ENCODE measurements at places on chromosomes 16 and 17.

DNA sequence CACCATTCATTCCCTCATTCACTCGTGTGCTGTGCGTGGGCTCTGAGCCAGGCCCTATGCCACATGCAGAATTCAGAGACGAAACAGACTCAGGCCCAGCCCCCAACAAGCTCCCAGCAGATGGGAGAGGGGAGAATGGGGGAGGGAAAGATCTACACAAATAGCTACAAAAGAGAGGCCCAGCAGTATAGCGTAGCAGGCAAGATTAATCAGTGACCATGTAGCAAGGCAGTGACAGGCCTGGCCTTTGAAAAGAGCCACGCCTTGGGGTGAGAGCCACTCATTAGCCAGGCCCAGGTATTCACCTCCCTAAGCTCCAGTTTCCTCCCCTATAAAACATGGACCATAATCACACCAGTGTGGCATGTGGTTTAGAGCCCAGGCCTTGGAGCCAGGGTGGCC is 16.4 kb upstream of the KRT19 start:
- DNase-seq: no peak

- no peak for DNase-seq
These were observed 18.4 kb upstream of the FBF1 start for GRCh38 chr17:75959051-75959838.

DNA sequence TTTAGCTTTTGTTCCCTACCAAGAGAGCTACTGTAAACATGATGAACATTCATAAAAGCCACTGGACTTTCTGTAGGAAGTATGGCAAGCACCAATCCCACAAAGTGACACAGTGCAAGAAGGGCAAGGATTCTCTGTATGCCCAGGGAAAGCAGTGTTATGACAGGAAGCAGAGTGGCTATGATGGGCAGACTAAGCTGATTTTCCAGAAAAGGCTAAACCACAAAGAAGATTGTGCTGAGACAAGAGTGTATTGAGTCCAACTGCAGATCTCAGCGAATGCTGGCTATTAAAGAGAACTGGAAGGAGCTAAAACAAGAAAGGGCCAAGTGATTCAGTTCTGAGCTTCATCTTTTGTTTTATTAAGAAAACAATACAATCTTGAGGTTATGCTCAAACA is 60.5 kb upstream of the EFCAB3 start:
- no peak for DNase-seq

DNA sequence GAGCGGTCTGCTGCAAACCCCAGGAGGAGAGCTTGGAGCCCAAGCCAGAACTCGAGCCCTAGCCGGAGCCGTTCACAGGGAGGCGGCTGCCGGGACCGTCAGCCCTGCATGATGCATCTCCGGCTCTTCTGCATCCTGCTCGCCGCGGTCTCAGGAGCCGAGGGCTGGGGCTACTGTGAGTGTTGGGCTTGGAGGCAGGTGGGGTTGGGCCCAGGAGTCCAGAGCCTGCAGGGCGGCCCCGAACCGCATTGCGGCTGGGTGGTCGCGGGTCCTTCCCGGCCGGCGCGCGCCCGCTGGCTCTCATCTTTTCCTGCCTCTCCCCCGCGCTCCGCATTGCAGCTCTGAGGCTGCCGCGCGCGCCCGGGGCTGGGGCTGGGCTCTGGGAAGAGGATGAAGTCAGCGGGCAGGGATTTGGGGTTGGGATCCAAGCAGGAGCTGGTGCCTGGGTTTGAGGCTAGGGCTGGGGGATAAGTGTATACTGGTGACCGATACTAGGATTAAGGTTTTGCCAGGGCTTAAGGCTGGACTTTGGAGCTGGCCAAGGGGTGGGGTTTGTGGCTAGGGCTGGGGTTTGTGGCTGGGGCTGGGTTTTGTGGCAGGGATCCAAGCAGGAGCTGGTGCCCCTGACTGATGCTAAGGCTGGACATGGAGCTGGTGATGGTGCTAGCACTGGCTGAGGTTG is 532 bp downstream of the CNTNAP1 start:
- no peak for DNase-seq

DNA sequence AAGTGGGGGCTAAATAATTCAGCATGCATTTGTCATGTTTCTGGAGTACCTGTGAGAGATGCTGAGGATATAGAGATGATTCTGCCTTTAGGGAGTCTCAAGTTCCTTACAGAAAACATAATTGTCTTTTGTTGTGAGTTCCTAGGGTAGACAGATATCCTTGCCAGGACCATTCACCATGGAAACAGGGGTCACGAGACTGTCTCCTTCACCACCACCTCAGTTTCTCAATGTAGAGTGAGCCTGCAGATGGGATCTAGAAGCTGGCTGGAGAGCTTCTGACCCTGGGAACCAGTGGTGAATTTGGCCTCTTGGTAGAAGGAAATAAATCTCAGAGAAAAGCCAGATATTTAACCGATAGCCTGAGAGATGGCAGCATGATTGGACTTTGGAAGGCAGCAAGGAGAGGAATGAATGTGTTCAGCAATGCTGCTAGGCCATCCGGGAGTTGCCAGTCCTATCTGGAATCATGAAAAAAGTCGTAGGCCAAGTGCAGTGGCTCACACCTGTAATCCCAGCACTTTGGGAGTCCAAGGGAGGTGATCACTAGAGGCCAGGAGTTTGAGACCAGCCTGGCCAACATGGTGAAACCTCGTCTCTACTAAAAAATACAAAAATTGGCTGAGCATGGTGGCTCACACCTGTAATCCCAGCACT is 7.4 kb upstream of the HDAC5 start:
- no peak for DNase-seq

GRCh38 chr17:75228847-75229246 is 23.4 kb downstream of the NUP85 start:
- DNase-seq: no peak

DNA sequence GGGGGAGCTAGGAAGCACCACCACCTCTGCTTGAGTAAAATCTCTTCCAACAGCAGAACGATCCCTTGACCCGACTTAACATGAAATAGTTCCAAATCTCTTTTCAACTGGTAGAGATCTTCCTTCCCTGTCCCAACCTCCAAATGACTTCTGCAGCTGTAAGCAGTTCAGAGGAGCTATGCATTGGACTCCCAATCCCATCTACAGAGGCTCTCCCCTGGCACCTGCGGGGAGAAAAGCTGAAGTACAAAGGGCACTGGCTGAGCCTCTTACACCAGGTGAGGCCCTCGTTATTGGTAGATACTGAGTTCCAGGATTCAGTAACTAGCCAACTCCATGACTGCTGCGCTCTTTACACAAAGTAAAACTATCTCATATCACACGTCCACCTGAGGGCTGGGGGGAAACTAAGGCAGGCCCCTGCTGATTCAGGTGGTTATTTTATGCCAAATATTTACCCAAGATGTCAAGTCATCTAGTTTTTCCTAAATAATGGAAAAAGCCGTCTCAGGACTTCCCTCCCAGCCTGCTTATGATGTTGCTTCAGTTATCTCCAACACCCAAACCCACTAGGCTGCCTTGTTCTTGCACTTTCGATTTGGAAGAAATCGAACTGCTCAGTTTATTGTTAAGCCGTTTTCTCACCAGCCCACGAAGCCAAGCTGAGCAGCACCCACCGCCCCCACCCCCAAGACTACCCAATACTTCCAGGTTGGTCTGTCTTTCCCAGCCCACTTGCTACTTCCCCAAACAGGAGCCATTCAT is 3.2 kb downstream of the ACTG1 start:
- peak; percentile 53 for DNase-seq

- DNase-seq: no peak
These were observed 124.0 kb downstream of the NLK start for GRCh38 chr17:28166478-28166877.

DNA sequence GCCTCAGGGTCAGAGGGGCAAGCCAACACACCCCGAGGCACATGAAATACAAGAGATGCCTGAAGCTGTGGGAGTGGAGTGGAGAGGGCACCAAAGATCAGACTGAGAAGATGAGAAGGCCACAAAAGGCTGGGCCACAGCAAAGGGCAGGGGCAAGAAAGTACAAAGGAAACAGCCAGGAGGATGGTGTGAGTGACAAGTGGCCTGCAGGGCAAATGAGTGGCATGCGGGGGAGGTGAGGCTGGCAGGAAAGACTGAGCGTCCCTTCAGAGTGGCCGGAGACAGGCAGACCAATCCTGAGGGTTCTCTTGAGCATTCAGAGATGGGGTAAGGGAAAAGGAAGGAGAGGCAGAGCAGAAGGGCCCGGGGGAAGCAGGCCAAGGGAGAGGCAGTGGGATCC is 23.2 kb downstream of the HSD11B2 start:
- DNase-seq: no peak

GRCh38 chr16:75102595-75102994 is 14.0 kb downstream of the LDHD start:
- no peak for DNase-seq

GRCh38 chr16:2963074-2963722 is 877 bp upstream of the KREMEN2 start:
- peak; percentile 61 for DNase-seq

DNA sequence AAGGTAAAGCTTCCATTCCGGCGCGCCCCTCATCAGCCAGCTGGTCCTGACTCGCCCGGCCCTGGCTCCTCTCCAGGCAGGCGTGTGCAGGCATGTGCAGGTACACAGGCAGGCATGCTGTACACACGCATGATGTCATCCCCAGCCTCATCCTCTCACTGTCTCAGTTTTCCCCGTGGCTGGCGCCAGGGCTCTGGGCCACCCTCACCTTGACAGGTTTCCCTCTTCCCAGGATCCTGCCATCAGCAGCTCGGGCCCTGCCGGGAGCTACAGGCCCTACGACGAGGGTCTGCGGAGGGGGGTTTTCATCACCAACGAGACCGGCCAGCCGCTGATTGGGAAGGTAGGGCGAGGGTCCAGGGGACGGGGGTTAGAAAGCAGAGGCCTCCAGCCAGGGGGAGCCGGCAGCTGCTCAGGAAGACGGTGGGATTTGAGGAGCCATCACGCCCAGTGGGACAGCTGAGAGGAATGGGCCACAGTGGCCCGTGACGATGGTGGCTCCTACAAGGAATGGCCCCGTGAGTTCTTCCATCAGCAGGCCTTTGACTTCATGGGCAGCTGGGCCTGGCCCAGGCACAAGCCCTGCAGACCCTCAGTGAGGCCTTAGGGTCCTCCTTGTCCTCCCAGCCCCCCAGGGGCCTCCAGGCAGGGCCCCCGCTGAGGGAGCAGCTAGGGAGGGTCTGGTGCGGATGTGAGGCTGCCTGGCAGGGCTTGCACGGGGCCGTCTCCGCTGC is 8.5 kb downstream of the GAA start:
- no peak for DNase-seq

- peak; percentile 56 for DNase-seq
These were observed 2.0 kb downstream of the PPP1R9B start for GRCh38 chr17:50148226-50149090.

- no peak for DNase-seq
These were observed 6.1 kb downstream of the CA7 start for GRCh38 chr16:66850115-66850815.

GRCh38 chr16:57643910-57644309 is 15.5 kb downstream of the ADGRG1 start:
- no peak for DNase-seq

DNA sequence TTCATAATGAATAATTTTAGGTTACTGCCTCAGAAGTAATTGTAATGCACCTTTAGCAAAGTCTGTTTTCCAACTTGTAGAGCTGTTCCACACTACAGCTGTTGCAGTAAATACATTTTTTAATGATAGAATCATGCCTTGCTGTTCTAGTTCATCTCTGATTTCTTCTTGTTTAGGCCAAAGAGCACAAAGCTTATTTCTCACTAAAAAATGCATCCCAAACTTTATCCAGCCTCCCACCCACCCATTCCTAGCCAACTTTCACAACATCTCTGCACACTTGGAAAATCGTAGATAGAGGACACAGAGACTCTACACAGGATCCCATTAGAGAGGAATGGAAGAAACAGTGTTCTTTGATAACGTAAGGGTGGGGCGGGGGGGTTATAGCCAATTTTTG is 252.2 kb upstream of the DYNLRB2 start:
- DNase-seq: no peak

- peak; percentile 57 for DNase-seq
These were observed 20.5 kb downstream of the EFTUD2 start for GRCh38 chr17:44878627-44879221.

- DNase-seq: no peak
These were observed 19.9 kb upstream of the RBL2 start for GRCh38 chr16:53414381-53414780.

DNA sequence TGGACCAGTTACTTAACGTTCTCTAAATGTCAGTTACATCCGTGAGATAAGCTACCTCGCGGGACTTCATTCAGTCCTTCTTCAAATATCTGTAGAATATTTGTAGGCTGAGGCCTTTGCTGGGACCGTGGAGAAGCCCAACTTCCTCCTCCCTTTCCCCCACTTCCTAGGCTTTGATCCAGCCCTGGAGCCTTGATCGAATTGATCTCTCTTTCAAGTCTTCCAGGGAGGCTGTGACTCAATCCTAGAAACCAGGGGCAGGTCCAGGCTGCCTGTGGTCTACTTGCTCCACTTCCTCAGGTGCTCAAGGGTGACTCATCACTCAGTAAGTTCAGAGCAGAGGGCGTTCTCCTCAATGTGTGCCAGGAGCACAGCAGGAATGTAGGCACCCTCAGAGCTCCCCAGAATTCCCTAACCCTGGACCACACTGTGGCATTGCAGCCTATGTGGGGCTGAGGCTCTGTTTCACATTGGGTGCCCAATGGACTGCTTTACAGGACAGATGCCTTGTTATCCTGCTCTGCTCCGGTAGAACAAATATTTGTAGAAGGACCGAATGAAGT is 11.2 kb upstream of the CEP20 start:
- DNase-seq: no peak

DNA sequence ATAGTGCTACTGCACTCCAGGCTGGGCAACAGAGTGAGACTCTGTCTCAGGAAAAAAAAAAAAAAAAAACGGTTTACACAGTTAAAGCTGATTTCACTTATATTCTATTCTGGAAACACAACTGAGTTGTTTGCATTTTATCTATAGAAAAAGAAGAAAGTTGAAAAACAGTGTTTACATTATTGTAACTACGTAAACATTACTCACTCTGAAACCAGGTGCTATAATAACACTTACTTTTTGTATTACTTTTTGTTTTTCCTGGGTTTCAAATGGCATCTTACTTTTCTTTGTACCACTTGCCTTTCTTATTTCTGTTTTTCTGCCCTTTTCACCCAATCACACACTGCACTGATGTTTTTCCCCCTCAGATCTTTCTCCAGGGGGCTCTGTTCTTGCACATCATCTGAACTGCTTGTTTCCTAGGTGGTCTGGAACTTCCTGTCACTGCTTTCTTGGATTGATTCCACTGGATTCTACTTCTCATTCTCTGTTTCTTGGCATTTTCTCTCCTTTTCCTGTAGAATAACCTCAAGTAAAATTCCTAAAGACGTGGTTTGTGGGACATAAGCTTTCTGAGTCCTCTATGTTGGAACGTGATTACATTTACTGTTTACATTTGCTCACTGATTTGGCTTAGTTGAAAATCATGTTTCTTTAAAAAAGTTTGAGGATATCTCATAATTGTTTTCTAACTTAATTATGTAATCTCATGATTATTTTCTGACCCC is 142.1 kb downstream of the HS3ST3B1 start:
- DNase-seq: no peak

- DNase-seq: no peak
These were observed 4.0 kb downstream of the ZNF785 start for GRCh38 chr16:30581457-30581856.

Measured in HAP-1 (cell line).